ENCODE measurements at places on chromosomes 12 and 14. TPM values are rescaled to one million over a fixed set of nuclear protein-coding genes. Genes with fewer than 3 reads are reported as not detected.

TPPP2 gene
- total RNA-seq = not detected

HEBP1 gene
- 16.1 TPM for total RNA-seq

DPF3 gene
- 3.1 TPM for total RNA-seq

LPAR5 gene
- 0.12 TPM for total RNA-seq

CLEC6A gene
- total RNA-seq = not detected

FGF23 gene
- total RNA-seq = not detected

LIN7A gene
- 3.1 TPM for total RNA-seq

FOS gene
- total RNA-seq = 6.7 TPM

TIGAR gene
- total RNA-seq = 10.4 TPM

KCNA1 gene
- not detected for total RNA-seq

HOXC12 gene
- total RNA-seq = not detected

ANKRD13A gene
- total RNA-seq = 108 TPM

PAWR gene
- total RNA-seq = 18.3 TPM

NOC4L gene
- total RNA-seq = 9.6 TPM

Data from uterine smooth muscle cell (primary cell).